Endodermal cell (in vitro differentiated cells): ENCODE measurements at places on chromosomes 6 and 20.

GRCh38 chr6:89066940-89067646, 13.5 kb upstream of the PNRC1 start:
- DNase-seq = no peak

GRCh38 chr20:31945785-31946184, 6.1 kb downstream of the PDRG1 start:
- no peak for DNase-seq

GRCh38 chr6:14423330-14423729, 305.8 kb downstream of the CD83 start:
- DNase-seq = no peak

DNA sequence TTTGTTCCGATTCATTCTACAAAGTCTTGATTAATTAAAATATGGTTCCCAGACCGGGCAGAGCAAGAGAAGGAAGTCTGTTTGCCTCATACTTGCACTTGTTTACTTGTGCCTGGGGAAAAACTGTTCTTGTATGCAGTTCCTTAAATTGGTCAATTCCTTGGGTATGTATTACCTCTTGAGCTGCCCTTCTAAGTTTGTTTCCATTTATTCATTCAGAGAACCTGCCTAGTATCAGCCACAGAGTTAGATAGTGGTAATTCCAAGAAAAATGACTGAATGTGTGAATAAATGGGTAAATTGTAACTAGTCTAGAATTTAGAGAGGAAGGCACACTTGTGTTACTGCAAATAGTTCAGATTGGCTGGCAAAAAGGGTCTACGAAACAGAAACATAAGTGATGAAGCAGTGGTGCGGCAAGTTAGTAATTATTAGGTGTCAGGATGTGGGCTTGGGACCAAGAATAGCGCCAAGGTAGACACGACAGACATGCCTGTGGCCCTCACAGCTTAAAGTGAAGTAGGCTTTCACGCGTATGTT, 525 bp upstream of the MAK start:
- no peak for DNase-seq

DNA sequence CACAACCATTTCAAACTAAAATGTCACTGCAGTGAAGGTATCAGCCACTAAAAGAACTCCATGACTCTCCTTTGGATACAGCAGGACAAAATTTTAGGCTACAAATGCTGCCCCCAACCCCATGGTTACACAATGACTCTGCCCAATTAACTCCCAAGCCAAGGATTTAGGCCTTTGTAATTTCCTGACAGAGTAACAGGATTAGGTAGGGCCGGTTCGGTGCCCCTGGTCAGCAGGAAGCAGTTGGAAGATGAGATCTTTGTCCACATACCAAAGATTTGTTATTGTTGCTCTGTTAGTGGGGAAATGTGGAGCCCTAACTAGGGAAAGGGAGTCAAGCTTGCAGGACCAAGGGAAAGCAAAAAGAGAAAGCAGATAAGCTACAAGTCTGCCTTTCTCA, 26.7 kb upstream of the RIPK1 start:
- no peak for DNase-seq

- no peak for DNase-seq
These were observed 19.6 kb upstream of the SYNCRIP start for GRCh38 chr6:85662251-85662650.

DNA sequence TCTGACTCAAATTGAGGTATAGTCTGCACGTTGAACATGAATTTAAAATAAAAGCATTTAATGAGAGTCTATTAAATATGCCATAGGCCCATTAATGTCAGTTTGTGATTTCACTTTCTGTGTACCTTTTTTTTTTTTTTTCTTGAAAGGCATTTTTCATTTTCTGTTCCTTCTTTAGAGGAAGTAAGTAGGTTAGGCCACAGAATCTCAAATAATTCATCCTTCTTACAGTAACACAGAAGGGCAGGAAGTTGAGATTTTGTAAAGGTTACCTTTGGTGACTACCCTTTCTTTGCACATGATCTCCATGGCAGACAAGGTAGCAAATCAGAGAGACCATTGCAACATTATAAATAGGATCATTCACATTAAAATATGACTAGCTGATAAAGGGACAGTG, 9.6 kb downstream of the L3MBTL3 start:
- no peak for DNase-seq

DNA sequence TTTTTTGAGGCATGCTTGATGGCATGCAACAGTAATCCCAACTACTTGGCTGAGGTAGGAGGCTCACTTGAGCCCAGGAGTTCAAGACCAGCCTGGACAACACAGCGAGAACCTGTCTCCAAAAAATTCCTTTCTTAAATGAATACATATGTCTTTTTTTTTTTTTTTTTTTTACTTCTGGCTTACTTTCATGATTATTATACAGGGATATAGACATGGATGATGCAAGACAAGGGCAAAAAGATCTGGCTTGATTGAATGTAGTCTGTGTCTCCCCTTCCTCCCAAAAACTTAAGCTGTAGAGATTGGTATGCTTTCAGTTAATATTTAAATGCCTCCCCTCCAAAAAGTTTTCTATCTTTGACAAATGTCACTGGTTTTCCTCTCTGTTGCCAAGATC, 7.6 kb downstream of the SNX3 start:
- DNase-seq = no peak

GRCh38 chr20:17646209-17646960, 35.7 kb downstream of the RRBP1 start:
- DNase-seq = no peak

DNA sequence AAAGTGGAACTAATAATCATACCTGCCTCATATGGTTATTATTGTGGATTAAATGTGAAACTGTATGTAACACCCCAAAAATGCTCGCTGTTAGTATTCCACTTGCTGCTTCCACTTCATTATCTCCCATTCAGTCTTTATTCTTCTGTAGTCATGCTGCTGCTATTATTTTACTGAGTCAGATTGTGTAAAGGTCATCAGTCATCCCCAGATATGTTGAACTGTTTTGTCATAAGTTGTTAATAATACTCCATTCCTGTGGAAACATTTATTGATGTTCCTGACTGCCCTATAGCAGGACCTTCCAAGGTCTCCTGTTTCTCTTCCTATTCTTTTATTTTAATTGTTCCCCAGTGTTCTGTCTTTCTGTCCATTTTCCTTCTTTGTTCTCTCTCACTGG, 1148.3 kb downstream of the EPHA7 start:
- DNase-seq = no peak

- no peak for DNase-seq
These were observed 1.2 kb downstream of the RPS21 start for GRCh38 chr20:62387933-62388635.

GRCh38 chr6:118551063-118552053, 3.3 kb downstream of the PLN start:
- DNase-seq = no peak

DNA sequence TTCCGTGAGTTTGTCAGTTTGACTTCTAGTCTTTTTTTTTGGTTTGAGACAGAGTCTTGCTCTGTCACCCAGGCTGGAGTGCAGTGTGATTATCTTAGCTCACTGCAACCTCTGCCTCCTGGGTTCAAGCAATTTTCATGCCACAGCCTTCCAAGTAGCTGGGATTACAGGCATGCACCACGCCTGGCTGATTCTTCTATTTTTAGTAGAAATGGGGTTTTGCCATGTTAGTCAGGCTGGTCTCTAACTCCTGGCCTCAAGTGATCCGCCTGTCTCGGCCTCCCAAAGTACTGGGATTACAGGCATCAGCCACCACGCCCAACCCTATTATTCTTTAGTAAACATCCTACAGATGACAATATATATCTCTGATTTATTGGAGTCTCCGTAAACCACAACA, 506.5 kb downstream of the PREX1 start:
- peak; percentile 11 for DNase-seq

DNA sequence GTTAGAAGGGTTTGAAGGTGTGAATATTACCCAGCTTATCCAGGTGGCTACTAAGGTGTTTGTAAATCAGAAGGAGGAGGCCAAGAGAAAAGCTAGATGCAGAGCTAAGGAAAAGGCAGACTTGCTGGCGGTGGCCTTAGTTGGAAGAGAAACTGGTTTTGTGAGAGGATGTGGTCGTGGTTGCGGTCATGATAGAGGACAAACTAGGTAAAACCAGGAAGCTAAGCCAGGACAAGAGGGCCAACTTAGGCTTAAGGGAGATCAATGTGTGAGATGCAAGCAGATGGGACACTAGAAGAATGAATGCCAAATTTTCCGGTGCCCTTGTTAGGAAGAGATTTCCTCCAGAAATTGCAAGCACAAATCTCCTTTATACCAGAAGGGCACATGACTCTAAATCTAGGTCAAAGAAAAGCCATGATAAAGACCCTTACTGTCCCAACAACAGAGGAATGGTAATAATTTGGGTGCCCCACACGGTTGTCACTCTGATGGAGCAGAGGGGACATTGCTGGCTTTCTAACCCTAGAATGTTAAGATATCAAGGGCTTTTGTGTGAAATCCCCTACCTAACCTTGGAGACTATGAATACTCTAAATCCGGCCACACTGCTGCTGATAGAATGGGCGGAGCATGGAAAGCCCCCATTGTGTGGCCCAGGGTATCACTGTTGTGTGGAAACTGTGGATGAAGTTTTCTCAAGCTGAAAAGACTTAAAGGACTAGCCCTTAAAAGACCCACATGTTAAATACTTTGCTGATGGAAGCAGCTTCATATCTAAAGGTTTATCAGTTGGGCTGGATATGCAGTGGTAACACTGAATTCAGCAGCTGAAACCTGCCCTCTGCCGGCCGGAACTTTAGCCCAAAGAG, 7.8 kb downstream of the IL22RA2 start:
- no peak for DNase-seq

DNA sequence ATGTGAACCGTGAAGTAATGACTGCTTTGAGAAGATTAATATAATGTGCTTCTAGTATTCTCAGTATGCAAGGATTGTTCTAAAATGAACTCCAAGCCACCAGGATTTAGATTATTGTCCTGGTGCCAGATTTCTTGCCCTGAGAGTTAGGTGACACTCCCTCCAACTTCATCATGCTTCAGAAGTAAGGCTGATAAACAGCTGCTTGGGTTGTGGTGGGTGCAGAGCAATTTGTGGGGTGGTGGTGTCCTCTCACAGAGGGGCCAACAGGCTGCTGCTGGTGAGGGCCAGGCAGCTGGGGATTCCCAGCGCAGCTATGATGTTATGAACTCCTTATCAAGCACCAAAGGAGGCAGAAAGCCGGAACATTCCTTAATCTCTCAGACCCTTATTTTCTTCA, 114.6 kb downstream of the MCHR2 start:
- no peak for DNase-seq

- no peak for DNase-seq
These were observed 243.6 kb upstream of the RIMS1 start for GRCh38 chr6:71642793-71643192.

GRCh38 chr20:44120676-44121425, 66.1 kb downstream of the JPH2 start:
- DNase-seq = peak; percentile 26

DNA sequence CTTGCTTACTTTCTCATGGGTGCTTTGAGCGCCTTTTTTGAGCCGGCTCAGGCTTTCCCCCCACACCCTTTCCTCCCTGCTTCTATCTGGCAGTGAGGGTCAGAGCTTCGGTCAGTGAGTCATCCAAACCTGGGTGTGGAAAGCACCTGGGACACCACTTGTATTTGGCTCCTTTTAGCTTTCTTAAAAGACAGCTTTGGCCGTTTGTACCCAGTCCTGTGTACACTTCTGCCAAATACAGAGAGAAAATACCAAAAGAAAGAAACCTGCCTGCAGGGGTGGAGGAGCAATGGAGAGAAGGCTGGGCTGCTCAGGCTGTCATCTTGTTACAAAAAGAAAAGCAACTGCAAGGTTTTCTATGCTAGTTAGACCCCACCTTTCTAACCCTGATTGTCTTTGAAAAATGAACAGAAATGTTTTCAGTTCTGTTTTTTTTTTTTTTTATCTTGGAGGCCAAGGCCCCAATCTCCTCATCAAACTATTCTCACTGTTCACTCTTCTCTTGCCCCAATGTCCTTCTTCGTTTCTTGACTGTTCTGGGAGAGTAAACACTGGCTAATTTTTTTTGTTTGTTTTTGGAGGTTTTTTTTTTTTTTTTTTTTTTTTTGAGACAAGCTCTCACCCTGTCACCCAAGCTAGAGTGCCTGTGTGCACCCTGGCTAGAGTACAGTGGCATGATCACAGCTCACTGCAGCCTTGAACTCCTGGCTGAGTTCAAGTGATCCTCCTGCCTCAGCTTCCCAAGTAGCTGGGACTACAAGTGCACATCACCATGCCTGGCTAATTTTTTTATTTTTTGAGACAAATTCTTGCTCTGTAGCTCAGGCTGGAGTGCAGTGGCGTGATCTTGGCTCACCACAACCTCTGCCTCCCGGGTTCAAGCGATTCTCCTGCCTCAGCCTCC, 76.4 kb downstream of the SSR1 start:
- peak; percentile 41 for DNase-seq

DNA sequence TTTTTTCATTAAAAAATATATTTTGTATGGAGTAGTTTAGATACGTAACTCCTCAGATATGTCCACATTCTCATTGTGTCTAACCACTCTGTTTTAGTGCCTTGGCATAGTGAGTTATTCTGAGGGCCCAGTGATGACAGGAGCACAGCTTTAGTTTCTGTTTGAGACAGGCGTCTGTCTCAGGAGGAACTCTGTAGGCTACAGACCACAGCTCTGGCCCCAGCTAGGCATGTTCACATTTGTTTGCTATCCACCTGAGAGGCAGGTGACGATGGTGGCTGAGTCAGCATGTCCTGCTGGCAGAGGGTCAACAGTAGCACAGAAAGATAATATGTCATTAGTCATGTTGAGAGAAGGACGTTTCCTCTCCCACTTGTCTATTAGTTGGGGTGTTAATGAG, 16.3 kb downstream of the LRRC1 start:
- DNase-seq = peak; percentile 95

DNA sequence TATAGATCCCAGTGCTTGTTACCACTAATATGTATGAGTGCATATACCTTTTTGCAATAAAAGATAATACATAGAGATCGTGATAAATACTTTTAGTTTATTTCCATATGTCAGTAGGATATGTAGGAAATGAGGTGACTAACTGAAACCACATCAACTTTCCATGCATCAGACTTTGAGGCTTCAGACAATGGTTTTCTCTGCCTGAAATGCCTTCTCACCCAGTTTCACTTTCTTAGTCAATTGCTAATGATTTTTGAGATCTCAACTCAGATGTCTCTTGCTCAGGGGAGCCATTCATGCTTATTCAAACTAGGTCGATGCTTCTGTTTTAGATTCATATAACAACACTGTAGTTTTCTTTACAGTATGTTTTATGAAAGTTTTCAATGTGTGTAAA, 626.6 kb upstream of the ADGRB3 start:
- DNase-seq = no peak

DNA sequence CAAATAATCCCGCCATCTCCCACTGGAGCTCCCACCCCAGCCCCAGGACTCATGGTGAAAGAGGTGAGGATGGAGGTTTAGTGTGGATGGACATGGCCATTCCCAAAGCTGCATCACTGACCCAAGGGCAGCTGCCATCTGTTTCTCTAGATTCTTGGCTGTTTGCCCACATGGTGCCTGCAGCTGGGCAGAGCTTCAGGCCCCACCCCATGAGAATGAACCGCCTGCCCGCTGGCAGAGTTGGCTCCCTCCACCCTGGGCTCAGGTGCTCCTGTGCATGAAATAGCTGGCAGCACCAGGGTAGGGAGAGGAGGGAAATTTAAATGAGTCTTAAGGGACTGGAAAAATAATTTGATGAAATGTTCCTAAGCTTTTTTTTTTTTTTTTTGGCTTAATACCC, 17.4 kb downstream of the SCML4 start:
- peak; percentile 32 for DNase-seq

- DNase-seq = no peak
These were observed 288.7 kb downstream of the RNF144B start for GRCh38 chr6:18675881-18676280.
